Common myeloid progenitor, CD34-positive (primary cell): ENCODE measurements at places on chromosomes 2 and 18.
A peak's percentile ranks its signal among the peaks of the same experiment; 100 is the strongest.

DNA sequence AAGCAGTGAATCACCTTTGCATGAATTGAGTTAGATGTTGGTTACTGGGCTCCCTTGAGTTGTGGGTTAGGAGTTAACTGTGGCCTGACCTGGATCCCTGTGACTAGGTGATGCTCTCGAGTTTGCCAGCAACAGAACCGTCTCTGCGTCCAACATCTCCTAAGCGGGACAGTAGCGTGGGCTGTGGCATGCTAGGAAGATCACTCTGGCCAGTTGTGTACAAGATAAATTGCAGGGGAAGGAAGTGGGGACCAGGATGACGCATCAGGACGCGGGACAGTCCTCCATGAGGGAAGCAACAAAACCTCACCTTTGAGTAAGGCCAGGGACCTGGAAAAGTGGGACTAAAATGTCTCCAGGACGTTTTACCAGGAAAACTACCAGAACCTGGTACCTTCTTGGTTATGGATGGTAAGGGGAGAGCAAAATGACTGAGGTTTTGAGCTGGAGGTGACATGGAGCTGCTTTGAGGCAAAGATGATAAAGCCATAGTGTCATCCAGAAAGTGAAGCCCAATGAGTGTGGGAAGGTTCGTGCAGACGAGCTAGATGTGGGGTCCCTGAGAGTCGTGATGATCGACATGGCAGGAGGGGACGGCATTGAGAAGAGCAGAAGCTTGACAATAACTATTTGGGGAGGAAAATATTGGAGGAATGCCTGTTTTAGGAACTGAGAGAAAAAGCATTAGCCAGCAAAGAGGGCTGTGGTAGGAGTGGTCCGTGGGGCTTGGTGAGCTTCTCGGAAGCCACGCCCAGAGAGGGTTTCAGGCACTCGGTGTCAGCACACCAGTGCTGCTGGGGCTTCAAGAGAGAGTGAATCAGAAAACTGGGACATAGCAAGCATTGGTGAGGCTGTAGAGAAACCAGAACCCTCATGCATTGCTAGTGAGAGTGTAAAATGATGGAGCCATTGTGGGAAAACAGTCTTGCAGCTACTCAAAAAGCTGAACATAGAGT lies 95.1 kb downstream of the SMAD7 start:
- no peak overlapping the region for H3K27ac ChIP-seq
- no peak for DNase-seq
- H3K36me3 ChIP-seq = no peaks in the 10 kb centered on the region
- no peaks in the 10 kb centered on the region for H3K27me3 ChIP-seq
- no peak overlapping the region for H3K4me3 ChIP-seq

- H3K27me3 ChIP-seq = no peaks in the 10 kb centered on the region
- H3K27ac ChIP-seq = no peak overlapping the region
- H3K4me3 ChIP-seq = no peak overlapping the region
- no peaks in the 10 kb centered on the region for H3K4me1 ChIP-seq
- DNase-seq = no peak
Observed at GRCh38 chr2:22274661-22275060, 1110.3 kb upstream of the KLHL29 start.

DNA sequence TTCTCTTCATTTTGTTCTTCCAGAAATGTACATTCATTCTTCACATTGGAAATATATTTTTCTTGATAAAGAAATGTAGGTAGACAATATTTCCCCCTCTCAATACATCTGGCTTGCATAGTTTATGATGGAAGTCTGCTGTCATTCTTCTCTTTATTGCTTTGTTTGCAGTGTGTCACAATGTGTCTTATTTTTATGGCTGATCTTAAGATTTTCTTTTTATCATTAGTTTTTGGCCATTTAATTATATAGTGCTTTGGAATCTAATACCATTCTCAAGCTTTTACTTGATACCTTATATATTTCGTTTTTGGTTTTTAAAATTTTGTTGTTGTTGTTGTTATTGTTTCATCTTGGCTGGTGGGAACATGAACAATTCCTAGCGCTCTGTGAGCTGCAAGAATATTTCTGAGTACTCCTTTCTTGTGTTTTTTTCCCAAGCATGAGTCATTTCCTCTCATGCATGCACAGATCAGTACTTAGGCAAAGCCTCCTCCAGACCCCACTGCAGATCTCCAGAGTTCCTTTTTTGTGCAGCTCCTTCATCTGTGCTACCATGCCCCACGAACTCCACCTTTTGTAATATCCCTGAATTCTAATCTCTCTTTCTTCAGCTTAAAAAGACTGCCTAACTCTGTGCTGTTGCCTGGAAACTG lies 13.7 kb upstream of the MMADHC start:
- no peaks in the 10 kb centered on the region for H3K36me3 ChIP-seq
- H3K27me3 ChIP-seq = no peaks in the 10 kb centered on the region
- H3K4me1 ChIP-seq = peaks cover 4% of the 10 kb centered on the region
- H3K4me3 ChIP-seq = no peak overlapping the region
- no peak overlapping the region for H3K27ac ChIP-seq

DNA sequence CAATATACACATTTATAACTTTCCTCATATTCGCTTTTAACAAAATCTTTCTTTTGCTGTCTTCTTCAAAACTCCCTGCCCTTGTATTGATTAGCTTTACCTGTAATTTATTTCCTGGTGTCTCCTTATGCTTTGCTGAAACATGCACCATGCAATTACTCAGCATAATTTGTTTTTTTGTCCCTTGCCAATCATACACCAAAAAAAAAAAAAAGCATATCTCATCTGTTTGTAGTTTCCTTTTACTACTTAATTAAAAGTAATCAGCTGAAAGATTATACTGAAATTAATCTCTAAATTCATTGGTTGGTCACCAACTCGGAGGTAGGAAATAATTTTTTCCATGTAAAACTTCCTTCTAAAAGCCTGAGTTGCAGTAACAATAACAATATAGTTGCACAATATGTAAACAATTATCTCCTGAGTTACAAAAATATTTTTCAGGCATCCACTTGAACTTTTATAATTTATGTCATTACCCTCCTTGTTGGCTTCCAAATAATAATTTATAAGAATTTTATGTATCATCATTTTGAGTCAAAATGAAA lies 53.0 kb upstream of the ROCK1 start:
- peaks cover 15% of the 10 kb centered on the region for H3K4me1 ChIP-seq
- no peak overlapping the region for H3K27ac ChIP-seq
- no peaks in the 10 kb centered on the region for H3K36me3 ChIP-seq
- DNase-seq = peak; percentile 55

DNA sequence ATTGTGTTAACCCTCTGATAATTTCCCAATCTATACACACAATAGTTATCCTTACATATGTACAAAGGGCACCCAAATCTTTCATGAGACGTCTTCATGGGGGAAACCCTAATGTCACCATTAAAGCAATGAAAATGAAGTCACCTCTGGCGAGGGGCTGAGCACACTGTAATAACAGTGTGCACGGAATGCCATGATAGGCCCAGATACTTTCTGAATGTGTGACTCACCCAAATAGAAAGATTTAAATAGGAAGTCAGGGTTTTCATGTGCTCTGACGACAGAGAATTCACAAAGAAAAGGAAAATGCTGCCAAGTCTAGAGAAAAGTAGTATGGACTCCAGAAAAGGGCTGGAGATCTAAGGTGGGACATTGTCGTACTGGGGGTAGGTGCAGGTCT lies 128.3 kb downstream of the SATB2 start:
- H3K27me3 ChIP-seq = no peaks in the 10 kb centered on the region
- DNase-seq = no peak
- no peaks in the 10 kb centered on the region for H3K4me1 ChIP-seq

DNA sequence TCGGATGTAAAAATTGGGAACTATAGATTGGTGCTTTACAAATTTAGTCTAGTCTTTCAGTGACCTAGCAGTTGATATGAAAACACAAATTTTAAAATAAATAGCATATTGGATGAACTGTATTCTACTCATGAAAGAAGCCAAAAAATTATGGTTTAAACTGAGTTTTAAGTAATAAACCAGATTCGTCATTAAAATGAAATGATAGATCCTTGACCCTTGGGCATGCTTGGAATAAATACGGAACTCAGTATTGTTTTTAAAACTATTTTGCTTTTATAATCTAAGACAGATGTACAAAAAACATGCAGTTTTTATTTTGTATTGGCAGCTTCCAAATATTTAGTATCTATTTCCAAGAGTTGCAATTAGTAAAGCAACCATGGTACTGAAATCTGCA lies 34.6 kb upstream of the TBR1 start:
- H3K4me3 ChIP-seq = no peak overlapping the region
- peaks cover 4% of the 10 kb centered on the region for H3K36me3 ChIP-seq
- H3K27ac ChIP-seq = no peak overlapping the region
- DNase-seq = no peak
- no peaks in the 10 kb centered on the region for H3K27me3 ChIP-seq

DNA sequence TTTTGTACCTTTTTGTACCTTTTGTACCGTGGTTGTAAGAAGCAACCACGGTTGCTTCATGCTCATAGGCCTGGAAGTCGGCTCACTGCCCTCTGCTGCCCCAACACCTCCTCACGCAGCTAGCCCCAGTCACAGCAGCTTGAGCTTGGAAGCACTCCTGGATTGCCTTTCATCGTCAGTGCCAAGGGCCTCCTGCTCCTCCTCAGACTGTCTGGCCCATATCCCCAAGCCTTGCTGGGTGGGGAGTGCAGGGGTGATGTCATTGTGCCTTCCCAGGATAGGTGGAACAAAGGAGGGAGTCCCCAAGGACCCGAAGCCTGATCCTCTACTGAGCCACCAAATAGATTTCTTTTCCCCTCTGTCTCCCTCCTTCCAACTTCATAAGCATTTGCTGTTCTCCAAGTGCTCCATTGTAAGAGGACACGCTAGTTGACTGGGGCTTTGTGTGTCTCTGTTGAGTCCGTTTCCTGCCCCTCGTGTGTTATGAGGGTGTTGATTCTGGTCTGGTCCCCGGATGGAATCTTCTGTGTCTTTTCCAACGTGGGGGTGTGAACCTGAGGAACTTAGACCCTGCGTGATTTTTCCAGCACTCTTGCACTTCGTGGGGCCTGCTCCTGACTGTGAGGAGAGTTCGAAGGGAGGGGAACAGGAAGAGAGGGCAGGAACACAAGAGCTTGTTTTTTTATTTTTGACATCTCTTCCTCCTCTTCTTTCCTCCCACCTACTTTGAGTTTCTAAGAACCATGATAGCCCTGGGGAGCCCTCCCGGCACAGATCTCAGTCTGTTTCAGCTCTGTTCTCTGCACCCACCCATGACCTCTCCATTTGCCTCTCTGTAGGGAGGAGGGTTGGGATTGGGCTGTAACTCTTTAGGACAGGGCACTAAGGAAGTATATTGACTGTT lies 127.2 kb upstream of the EML6 start:
- H3K27ac ChIP-seq = peak overlapping the region; percentile 47
- peaks cover 7% of the 10 kb centered on the region for H3K36me3 ChIP-seq
- H3K4me3 ChIP-seq = peak overlapping the region; percentile 6
- DNase-seq = no peak
- peaks cover 94% of the 10 kb centered on the region for H3K4me1 ChIP-seq
- no peaks in the 10 kb centered on the region for H3K27me3 ChIP-seq

- peaks cover 11% of the 10 kb centered on the region for H3K4me1 ChIP-seq
- no peaks in the 10 kb centered on the region for H3K36me3 ChIP-seq
- no peak overlapping the region for H3K27ac ChIP-seq
- peaks cover 26% of the 10 kb centered on the region for H3K27me3 ChIP-seq
- H3K4me3 ChIP-seq = no peak overlapping the region
- no peak for DNase-seq
Observed at GRCh38 chr2:176166272-176166671, 9.2 kb downstream of the HOXD3 start.

- H3K4me3 ChIP-seq = no peak overlapping the region
- H3K4me1 ChIP-seq = no peaks in the 10 kb centered on the region
- H3K27ac ChIP-seq = no peak overlapping the region
- no peak for DNase-seq
Observed at GRCh38 chr2:150274108-150274507, 213.4 kb downstream of the RND3 start.

DNA sequence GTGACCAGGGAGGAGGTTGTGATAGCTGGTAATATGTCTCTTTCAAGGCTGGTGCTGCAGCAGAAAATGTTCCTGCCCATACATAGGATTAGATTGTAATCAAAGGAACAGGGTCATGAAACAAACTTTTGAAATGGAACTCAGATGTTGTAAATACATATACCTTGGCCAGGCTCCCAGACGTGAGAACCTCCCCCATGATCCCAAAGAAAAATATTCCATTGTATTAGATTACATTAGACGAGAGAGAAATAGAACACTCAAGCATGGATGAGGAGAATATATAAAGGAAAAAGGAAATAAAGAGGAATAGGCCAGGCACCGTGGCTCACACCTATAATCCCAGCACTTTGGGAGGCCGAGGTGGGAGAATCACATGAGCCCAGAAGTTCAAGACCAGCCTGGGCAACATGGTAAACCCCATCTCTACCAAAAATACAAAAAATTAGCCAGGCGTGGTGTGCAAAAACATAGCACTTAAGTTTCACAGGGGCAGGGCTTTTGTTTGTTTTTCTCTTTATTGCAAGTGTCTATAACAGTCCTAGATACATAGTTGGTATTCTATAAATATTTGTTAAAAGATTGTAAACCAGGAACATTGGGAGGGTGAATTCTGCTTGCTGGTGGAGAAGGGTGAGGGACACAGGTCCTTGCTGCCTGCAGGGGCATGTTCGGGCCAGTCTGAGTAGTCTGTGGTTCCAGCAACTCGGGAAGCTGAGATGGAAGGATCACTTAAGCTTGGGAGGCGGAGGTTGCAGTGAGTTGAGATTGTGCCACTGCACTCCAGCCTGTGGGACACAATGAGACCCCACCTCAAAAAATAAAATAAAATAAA lies 52.8 kb downstream of the RPL37A start:
- no peak overlapping the region for H3K27ac ChIP-seq
- DNase-seq = no peak
- H3K36me3 ChIP-seq = no peaks in the 10 kb centered on the region
- H3K4me3 ChIP-seq = no peak overlapping the region

DNA sequence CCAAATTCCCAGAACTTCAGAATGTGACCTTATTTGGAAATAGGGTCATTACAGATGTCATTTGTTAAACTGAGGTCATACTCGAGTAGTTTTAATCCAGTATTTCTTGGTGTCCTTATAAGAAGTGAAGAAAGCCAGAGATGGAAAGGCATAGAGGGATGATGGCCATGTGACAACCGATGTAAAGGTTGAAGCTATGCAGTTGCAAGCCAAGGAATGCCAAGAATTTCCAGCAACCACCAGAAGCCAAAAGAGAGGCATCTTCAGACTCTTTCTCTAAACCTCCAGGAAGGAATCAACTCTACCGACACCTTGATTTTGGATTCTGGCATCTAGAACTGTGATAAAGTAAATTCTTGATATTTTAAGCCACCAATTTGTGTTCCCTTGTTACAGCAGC lies 242.2 kb downstream of the CDH20 start:
- no peaks in the 10 kb centered on the region for H3K36me3 ChIP-seq
- no peak overlapping the region for H3K4me3 ChIP-seq
- no peaks in the 10 kb centered on the region for H3K27me3 ChIP-seq
- no peaks in the 10 kb centered on the region for H3K4me1 ChIP-seq

- H3K4me1 ChIP-seq = no peaks in the 10 kb centered on the region
- H3K27me3 ChIP-seq = no peaks in the 10 kb centered on the region
- no peaks in the 10 kb centered on the region for H3K36me3 ChIP-seq
- H3K4me3 ChIP-seq = no peak overlapping the region
- H3K27ac ChIP-seq = no peak overlapping the region
Observed at GRCh38 chr2:158315000-158315399, 141.6 kb downstream of the CCDC148 start.
